Brain pericyte (primary cell): ENCODE measurements at places on chromosomes 13 and 19.
A peak's percentile ranks its signal among the peaks of the same experiment; 100 is the strongest.

GRCh38 chr19:50555450-50556281 is 12.6 kb downstream of the LRRC4B start:
- DNase-seq = no peak

DNA sequence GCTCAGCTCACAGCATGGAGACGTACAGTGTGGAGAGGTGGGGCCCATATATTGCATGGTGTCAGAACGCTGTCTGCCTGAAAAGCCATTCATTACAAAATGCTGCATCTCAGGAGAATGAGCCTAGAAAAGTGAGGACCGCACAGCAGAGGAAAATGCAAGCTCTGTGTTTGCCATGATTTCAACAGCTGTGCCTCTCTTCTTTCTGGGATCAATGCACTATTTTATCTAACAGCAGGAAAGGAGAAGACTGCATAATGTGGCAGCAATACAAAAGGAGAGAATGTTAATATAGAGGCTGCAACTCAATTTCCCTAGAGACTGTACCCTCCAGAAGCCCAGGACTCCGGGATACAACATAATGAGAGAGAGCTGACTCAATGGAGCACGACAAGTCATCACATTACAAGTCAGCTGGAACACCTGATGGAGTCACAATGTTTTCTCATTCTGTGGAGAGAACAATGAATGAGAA is 368.0 kb downstream of the FGF14 start:
- DNase-seq = no peak

DNA sequence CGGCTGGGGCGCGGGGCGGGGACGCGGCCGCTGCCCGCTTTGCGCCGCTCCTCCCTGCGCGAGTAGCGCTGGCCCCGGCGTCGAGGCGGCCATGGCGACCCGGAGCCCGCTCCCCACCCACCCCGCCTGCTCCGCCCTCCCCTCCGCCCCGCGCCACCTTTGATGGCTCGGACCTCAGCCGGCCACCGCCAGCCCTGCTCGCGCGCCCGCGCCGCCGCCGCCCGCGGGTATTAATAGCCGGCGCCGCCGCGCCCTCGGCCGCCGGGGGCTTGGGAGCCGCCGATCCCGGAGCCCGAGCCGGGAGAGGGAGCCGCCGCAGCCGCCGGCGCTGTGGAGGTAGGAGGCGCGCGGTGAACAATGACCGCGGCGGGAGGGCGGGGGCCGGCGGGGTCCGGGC is 261 bp downstream of the FARP1 start:
- DNase-seq = no peak

- DNase-seq = no peak
Measured at GRCh38 chr19:18159810-18160209, 6.8 kb downstream of the PIK3R2 start.

DNA sequence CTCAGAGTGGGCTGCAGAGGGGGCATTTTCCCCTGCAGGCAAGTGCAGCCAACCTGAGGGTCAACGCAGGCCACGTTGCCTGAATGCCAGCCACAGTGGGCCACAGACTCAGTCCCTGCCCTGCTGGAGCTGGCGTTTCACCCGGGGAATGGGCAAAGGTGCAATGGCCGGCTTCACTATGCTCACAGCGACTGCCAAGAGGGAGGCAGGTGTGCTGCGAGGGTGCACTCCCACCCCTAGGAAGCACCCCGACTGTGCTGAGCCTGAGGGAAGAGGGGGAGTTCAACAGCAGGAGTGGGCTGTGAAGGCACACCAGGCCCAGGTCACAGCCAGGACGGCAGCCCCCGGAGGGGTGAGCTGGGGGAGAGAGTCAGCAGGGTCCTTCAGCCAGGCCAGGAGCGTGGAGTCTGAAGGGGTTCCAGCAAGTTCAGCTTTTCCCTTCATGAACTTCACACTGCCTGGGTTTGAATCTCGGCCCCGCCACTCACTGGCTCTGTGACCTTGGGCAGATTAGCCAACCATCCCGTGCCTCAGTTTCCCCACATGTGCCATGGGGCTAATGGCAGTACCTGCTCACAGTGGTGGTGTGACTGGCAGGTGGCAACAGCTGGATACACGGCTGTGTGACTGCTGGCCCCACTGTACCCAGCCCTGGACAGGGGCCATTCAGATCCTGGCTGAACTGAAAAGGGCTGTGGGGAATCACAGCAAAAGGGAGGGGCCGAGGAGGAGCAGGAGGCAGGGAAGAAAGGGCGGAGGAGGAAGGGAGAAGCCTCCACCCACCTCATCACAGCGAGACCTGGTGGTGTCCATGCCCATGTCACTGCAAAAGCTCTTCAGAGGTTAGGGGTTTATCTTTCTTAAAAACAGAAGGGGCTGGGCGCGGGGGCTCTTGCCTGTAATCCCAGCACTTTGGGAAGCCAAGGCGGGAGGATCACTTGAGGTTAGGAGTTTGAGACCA is 7.6 kb downstream of the TRAPPC6A start:
- no peak for DNase-seq

DNA sequence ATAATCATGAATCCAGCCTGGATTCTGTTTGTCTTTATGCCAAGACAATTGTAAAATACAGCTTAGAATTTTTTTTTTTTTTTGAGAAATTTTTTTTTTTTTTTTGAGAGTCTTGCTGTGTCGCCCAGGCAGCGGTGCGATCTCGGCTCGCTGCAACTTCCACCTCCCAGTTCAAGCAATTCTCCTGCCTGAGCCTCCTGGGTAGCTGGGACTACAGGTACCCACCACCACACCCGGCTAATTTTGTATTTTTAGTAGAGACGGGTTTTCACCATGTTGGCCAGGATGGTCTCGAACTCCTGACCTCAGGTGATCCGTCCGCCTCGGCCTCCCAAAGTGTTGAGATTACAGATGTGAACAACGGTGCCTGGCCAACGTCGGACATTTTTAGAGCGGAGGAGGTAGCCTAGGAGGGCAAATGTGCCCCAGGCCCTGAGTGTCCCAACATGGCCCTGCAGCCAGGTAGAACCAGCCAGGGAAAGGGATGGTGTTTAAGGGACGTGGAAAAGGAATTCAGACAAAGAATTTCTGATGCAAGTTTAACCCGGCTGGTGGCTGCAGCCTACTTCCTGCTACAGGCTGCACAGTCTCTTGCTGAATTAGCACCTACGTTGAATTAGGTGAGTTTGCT is 89.8 kb downstream of the GNG7 start:
- DNase-seq = no peak

- no peak for DNase-seq
Measured at GRCh38 chr13:31073859-31074718, 87.6 kb downstream of the HSPH1 start.

GRCh38 chr13:31882794-31883193 is 143.5 kb downstream of the RXFP2 start:
- no peak for DNase-seq

DNA sequence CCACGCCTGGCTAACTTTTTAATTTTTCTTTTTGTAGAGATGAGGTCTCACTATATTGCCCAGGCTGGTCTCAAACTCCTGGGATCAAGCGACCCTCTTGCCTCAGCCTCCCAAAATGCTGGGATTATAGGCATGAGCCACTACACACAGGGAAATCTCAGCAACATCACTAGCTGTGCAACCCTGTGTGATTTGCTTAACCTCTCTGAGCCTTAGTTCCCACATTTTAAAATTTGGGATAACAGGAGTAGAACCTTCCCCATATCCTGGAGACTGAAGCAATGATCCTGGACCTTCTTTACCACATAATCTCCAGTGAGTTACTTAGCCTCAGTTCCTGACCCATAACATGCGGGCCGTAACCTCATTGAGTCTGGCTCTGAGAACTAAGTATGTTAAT is 139.1 kb downstream of the IER2 start:
- DNase-seq = no peak

DNA sequence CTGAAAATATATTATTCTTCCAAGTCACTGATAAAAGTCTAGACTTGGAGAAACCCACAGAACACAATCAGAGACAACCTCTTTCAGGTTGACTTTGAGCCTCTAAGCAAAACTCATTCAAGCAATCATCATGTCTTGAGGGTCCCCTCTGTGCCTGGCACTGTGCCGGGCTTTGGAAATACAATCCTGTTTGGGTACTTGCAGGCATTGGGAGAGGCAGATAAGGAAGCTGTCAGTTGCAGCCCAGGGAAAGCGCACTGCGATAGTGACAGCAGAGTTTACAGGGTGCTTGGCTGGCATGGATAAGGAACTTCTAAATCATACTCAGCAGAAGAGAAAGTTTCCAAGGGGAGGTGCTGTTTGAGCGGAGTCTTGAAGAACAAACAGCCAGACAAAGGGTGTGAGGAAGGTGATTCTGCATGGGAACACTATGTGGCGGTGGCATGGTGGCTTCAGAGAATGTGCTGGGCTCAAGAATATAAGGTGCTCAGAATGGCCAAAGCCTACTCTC is 9.1 kb downstream of the SERP2 start:
- DNase-seq = no peak

DNA sequence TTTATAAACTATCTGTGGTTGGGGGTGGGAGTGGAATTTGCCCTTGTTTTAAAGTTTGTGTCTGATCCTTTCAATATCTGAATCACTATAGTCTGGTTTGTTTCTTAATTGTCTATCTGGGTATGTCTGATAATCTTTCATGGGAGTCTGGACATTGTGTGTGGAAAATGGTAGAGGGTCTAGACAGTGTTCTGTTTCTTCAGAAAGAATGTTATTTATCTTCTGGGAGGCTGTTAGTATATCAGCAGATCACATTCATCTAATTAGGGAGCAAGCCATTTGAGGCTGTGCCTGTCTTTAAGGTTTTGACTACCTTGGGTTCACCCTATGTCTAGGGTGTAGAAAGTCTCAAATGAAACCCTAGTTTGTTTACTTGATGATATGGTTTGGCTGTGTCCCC is 110.5 kb downstream of the NDFIP2 start:
- no peak for DNase-seq

GRCh38 chr19:10513223-10513622 is 4.0 kb downstream of the S1PR5 start:
- no peak for DNase-seq

- DNase-seq = no peak
Measured at GRCh38 chr13:92807353-92807752, 419.3 kb upstream of the GPC6 start.

DNA sequence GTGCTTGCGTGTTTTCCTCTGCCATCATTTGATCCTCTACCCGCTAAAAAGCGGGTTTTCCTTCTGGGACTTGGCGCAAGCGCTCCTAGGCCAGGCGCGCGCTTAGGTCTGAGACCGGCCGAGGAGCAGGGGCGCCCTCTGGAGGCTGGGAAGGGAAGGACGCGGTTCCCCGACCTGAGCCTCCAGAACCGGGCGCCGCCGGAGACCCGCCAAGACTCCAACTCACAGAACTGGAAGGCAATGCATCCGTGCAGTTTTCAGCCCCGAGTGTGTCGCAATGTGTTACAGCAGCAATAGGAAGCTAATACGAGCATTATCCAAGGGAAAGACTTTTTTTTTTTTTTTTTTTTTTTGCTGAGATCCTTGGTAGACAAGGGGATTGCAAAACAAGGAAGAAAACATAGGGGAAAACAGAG is 190.9 kb downstream of the COL4A1 start:
- DNase-seq = no peak

- no peak for DNase-seq
Measured at GRCh38 chr13:33862016-33862415, 44.1 kb downstream of the RFC3 start.

DNA sequence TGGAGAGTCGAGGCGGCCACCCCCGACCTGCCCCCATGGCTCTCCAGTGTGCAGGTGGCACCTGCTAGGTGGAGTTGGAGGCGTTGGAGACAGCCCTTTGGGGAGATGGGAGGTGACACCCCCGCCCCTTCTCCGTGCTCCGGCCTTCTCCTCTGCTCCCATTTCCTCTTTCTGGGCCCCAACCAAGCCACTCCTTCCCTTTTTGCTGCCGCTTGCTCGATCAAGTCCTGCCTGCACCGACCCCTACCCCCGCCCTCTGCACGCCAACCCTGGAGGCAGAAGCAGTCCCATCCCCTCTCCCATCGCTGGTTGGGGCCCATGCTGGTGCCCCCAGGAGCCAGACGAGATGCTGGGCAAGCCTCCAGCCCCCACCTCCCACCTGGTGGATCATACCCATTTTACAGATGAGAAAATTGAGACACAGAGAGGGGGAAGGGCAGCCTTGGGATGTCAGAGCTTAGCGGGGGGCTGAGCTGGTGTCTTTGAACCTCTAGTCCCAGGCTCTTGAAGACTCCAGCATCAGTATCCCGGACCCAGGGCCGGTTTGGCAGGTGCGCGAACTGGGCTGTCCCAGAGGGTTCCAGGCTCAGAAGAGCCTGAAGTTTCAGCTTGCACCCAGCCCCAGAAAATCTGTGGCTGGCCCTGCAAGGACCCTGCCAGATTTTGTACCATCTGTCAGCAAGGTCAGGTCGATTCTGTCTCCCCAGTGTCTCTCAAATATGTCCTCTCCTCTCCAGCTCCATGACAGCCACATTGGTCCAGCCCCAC is 10.3 kb downstream of the GNA15 start:
- no peak for DNase-seq

GRCh38 chr13:46119883-46120614 is 15.2 kb upstream of the CPB2 start:
- DNase-seq = peak; percentile 53

DNA sequence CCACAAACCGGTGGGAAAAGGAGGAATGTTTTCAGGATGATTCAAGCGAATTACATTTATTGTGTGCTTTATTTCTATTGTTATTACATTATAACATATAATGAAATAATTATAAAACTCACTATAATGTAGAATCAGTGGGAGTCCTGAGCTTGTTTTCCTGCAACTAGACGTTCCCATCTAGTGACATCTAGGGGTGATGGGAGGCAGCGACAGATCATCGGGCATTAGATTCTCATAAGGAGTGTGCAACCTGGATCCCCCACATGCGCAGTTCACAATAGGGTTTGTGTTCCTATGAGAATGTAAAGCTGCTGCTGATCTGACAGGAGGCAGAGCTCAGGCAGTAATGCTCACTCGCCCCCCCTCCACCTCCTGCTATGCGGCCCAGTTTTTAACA is 54.5 kb downstream of the SPTBN4 start:
- DNase-seq = no peak

DNA sequence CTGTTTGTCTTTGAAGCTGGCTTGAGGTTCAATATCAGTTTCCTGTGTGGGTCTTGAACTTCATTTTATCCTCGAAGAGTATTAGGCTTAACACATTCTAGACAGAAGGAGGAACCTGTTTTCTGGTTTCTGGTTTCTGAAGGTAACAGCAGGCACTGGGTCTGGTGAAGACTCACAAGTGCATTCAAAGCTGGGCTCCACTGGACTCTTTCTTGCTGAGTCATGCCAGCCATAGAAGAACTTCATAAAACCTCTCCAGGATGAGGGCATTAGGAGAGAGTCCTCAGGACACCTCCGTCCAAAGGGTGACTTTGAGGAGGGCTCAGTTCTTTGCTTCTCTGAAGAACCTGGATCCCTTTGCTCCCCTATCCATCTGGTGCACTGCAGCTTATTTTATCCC is 668.6 kb upstream of the SLC10A2 start:
- no peak for DNase-seq

GRCh38 chr19:29516358-29516725 is 9.5 kb upstream of the VSTM2B start:
- no peak for DNase-seq

- no peak for DNase-seq
Measured at GRCh38 chr19:42174958-42175734, 42.3 kb downstream of the DEDD2 start.
